ENCODE measurements at places on chromosomes 6 and 20.
A peak's percentile ranks its signal among the peaks of the same experiment; 100 is the strongest.

- no peak for DNase-seq
Measured at GRCh38 chr6:44234101-44235025, 11.0 kb downstream of the SLC29A1 start.

DNA sequence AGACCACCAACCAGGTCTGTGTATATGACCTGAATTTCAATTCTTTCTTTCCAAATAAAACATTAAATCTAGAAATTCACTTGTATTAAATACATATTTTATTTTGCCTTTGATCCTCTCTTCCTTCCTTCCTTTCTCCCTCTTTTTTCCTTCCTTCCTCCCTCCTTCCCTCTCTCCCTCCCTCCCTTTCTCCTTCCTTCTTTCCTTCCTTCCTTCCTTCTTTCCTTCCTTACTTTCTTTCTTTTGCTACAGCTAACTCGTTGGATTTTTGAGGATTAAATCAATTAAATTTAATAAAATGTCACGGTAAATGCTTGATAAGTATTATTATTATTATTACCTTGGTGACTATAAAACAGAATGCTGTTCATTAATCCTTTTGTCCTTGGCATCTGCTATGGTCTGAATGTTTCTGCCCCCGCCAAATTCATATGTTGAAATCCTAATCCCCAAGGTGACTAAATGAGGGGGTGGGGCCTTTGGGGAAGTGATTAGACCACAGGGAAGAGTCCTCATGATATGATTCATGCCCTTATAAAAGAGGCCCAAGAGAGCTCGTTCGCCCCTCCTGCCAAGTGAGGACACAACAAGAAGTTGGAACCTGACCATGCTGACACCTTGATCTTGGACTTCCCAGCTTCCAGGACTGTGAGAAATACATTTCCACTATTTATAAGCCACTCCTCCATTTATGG, 67.6 kb upstream of the BTBD3 start:
- DNase-seq, result no peak

GRCh38 chr20:41293269-41294037, 24.1 kb downstream of the ZHX3 start:
- DNase-seq, result no peak

DNA sequence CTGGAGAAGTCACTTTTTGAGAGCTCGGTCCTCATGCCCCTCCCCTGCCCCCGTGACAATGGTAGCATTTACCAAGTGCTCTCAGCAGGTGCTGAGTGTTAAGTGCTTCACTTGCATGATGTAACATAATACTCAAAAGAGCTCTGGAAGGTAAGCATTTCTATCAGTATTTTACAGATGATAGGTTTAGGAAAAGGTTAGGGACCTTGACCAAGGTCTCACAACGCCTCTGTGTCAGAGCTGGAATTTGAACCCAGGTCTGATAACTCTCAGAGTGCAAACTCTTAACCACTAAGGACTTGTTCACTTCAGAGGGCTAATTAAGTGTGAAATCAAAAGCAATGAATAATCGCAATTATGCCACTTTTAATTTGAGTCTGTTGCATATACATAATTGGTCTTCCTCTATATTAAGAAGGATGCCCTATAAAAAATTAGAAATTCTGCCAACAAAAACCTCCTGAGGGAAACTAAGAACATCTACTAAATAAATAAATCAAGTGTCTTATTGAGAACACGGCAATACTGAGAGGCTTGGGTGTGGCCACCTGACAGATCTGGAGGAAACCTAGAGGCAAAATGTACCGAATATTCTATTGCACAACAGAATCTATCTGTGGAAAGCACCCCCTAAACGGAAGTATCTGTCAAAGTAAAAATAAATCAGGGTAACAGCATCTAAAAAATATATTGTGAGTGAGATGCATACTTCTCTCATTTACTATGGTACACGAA, 109.8 kb downstream of the BACH2 start:
- no peak for DNase-seq

DNA sequence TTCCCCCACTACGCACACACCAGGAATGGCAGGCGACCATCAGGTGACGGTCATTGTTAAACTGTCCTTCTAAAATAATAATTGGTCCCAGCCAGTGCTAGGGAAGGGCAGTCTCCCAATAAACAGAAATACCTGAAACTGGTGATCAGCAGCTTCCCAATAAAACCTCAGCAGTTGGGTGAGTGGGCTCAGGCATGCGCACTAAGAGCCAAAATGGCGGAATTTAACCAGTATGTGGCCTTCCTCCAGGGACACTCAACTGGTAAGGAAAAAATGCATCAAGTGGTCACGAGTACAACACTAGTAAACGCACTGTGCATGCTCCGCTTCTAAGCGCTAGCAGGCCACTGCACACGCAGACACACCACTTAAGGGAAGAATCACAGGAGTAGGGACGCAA, 34.8 kb downstream of the F13A1 start:
- DNase-seq, result no peak

- DNase-seq, result no peak
Measured at GRCh38 chr6:42389736-42390135, 62.0 kb downstream of the TRERF1 start.

DNA sequence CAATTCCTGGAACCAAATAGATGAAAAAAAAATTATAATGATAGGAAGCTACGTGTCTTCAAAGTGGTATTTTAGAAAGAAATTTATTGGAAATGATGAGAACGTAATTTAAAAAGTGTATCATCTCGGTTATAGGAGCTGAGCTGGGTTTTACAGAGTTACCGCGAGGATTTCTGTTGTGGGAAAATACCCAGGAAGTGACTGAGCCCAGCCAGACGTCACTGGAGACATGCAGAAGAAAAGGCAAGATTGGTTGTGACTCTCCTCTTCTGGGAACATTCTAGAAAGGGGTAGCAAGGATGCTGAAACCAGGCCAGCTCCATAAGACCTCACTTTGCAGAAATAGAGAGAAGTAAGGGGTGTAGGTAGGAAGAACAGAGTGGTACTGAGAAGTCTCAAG, 95.9 kb upstream of the ADGRF1 start:
- DNase-seq, result no peak

GRCh38 chr20:43235998-43236397, 46.3 kb upstream of the PTPRT start:
- no peak for DNase-seq

GRCh38 chr6:170456886-170457698, 96.0 kb downstream of the PSMB1 start:
- no peak for DNase-seq

DNA sequence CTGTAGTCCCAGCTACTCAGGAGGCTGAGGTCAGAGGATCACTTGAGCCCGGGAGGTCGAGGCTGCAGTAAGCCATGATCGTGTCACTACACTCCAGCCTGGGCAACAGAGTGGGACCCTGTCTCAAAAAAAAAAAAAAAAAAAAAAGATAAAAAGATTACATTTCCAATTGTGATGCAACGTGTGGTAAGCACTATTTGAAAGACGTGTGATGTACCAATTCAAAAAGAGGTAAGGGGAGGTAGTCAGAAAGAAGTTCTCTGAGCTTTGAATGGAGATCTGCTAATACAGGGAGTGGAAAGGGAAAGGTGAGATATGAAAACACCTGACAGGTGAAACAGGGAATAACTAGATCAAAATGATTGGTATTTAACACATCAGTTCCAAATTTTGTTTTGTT, 11.9 kb downstream of the GOPC start:
- no peak for DNase-seq

DNA sequence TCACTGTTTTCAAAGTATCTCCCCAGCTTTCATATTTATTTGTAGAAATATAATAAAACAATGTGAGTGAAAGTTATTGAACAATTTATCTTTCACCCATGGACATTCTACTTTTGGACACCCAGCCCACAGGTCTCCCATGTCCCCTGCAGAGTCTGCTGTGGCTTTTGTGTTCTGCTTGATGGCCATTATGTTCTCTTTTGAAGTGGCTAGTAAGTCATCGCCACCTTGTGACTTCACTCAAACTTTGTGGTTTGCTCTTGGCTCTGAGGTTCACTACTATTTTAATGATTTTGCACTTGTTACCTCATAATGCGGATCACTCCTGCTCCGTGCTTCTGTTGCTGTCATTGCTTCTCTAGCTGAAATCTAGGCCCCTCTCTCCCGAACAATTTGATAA, 10.2 kb upstream of the DEFB113 start:
- no peak for DNase-seq

GRCh38 chr6:165110860-165111259, 198.5 kb downstream of the C6orf118 start:
- DNase-seq, result no peak

DNA sequence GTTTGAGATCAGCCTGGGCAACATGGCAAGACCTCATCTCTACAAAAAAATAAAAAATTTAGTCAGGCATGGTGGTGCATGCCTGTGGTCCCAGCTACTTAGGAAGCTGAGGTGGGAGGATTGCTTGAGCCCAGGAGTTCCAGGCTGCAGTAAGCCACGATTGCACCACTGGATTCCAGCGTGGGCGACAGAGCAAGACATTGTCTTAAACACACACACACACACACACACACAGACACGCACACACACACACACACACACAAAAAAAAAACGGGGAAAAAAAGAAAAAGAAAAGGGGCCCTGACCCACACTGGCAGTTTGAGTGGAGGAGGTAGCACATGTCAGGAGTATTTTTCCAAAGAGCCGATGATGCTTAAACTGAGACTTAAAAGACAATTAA, 122.2 kb downstream of the AFG1L start:
- no peak for DNase-seq

DNA sequence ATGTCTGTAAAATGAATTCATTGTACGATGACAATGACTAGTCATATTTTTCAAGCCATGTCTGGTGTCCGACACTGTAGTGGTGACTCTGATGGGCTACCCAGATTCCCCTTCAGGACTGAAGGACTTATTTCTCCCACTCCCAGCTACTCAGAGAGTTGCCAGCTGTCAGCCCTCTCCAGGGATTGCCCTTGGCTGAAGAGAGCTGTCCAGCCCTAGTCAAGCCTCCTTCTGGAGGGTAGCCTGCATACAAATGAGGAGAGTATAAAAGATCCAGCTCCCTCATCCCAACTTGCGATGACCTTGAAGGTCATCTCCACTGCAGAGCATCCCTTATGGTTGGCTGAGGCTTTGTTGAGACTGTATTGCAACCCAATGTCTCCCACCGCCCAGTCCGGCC, 29.9 kb downstream of the JPH2 start:
- no peak for DNase-seq

DNA sequence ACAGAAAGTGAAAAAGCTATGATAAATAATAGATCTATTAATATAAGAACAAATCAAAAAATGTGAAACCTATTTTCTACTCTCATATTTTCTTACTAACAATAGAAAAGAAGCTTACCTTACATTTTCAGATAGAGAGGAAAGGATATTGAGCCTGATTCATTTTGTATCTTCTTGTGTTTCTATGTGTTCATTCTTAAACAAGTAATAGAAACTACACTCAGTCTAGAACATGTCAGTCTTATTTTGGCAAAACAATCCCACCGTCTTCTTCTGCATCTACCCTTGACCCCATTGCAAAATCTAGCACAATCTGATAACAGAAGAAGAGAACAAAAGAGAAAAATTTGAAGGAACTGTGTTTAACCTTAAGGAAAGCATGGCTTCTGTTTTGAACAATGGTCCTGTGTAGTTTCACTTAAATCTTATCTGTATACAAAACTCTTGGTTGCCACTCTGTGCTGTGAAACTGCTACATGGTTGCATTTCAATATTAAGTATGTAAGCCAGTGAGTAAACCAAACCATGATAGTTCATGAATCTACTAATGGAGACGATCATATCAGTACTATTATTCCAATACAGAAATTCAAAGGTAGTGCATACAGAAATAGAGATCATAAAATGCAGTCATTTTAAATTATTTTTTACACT, 69.5 kb upstream of the LGSN start:
- no peak for DNase-seq

DNA sequence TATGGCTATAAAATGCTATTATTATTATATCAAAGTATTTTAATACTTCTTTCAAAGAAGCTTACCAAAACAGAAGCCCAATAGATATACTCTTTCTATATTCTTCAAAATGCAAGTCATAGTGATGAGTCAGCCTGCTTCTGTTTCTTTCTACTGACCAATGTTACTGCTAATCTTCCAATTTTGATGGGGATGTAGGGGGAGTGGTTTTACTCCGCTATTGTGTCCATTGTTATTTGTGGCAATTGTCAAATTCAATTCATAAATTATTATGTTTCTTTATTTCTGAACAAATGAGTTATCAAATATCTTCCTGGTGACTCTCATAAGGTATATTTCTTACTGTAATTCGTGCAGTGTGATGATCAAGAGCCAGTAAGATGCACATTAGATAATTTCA, 221.5 kb upstream of the DEFB112 start:
- DNase-seq, result no peak

- DNase-seq, result no peak
Measured at GRCh38 chr6:29200767-29201662, 30.3 kb downstream of the OR2J2 start.

DNA sequence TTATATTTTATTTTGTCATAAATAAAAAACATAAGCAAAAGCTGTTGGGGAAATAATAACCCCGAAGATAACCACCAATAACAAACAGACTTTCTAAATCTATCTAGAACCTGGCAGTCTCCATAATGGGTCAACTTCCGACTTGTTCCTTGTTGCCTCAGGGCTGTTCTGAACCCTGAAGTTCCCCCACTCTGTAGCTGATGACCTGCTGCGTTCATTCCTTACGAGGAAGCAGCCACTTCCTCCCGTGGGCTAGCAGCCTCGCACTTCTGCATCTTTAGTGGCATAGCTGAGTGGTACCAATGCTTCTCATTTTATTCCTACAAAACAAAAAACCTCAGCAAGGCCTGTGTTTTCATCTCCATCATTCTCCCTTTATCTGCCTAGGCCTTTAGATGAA, 103.0 kb downstream of the PLEKHG1 start:
- DNase-seq, result no peak

GRCh38 chr6:140078561-140079125, 704.2 kb upstream of the CITED2 start:
- no peak for DNase-seq

GRCh38 chr6:89215391-89215790, 1.8 kb downstream of the GABRR1 start:
- DNase-seq, result no peak

- no peak for DNase-seq
Measured at GRCh38 chr20:8361006-8361652, 229.1 kb downstream of the PLCB1 start.

GRCh38 chr20:1330075-1330830, 1.3 kb upstream of the SDCBP2 start:
- DNase-seq, result no peak

GRCh38 chr6:30884521-30885480, 482 bp downstream of the DDR1 start:
- DNase-seq, result peak; percentile 69
